SW480 (cell line): ENCODE measurements at places on chromosomes 2 and 18.
A peak's percentile ranks its signal among the peaks of the same experiment; 100 is the strongest.

DNA sequence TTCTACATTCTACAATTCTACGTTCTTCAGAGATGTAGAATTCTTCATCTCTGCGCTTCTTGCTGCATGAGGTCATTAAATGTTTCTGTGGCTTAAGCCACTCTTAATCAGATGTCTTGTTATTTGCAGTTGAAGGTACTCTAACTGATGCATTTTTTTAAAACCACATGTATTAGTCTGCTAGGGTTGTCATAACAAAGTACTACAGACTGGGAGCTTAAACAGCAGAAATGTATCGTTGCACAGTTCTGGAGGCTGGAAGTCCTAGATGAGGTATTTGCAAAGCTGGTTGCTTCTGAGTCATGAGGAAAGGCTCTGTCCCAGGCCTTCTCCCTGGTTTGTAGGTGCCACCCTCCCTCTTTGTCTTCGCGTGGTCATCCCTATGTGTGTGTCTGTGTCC, 176.3 kb upstream of the GLI2 start:
- DNase-seq: no peak

GRCh38 chr2:134217924-134218323, 35.9 kb upstream of the MGAT5 start:
- DNase-seq: no peak

DNA sequence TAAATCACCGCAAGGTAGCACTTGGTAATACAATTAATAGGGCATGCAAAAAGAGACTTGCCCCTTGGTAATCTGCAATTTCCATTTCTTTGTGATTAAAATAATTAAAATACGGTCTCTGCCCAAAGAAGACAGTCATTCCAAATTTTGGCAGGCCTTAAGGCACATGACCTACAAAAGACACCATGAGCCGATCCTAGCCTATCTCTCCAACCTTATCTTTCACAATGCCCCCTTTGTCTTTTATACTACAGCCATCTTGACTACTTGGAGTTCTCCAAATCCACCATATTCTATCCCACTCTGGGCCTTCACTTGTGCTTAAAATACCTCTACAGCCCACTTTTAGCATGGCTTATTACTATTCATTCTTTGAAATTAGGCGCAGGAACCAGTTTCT, 23.3 kb downstream of the CFAP210 start:
- DNase-seq: no peak

DNA sequence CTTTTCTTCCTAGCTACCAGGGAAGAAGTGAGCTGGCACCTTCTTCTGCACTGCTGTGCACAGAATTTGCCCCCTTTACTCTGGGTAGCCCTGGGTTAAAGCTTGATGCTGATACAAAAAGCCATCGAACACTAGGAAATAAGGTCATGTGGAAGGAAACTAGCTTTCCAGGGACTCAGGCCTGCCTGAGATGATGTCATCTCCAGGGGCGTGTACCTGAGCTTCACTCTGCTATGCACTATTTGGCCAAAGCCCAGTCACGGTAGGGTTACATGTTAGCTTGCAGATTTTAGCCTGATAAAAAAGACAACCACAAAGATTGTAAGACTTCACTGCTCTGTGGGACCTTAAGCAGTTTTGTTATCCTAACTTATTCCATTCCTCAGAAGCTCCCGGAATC, 20.4 kb downstream of the EDAR start:
- DNase-seq: peak; percentile 82

DNA sequence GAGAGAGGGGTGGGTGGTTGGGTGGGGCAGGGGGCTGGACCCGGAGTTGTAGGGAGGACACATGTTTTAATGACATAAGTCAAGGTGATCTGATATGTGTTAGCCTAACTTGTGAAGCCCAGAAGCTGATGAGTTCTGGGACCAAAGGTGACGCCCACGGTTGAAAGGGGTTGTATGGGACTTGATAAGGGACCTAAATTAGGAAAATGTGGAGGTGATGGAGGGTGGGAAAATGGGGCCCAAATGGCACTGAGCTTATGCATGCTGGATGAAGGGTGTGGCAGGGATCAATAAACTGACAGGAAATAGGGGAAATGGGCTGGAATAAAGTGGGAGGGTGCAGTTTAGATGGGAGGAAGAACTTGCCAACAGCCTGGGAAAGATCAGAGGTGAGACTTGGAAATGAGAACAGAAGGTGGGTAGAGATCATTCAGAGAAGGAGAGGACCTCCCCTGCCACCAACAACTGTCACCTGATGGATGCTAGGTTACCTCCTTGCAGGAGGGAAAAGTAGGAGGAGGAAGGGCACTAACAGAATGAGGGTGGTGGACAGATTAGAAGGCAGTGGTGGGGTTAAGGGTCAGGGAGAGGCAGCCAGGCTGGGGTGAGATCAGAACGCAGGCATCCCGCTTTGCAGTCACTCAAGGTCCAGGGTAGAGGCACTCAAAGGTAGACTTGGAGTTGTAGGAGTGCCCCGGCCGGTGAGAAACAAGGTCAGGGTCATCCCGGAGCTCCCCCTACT, 15.3 kb downstream of the WNT10A start:
- DNase-seq: peak; percentile 85

GRCh38 chr2:12615509-12615908, 101.2 kb upstream of the TRIB2 start:
- no peak for DNase-seq

GRCh38 chr2:235106874-235107639, 155.2 kb downstream of the SH3BP4 start:
- peak; percentile 58 for DNase-seq

DNA sequence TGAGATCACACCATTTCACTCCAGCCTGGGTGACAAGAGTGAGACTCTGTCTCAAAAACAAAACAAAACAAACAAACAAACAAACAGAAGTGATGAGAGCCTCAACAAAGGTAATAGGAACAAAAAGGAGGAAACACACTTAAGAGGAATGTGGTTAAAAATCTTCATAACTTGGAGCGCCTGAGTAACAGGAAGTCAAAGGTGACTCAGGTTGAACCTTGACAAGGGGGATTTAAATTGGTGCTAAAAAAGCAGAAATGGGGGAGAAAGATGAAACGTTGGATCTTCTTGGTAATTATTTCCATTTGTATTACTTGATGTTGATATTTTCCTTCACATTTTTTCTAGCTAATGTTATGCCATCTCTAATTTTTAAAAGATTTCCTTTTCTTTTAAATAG, 318.5 kb upstream of the TCF4 start:
- no peak for DNase-seq

GRCh38 chr2:112633708-112634107, 12.0 kb upstream of the SLC20A1 start:
- no peak for DNase-seq
